Body of pancreas (tissue), 4 donors: ENCODE measurements at places on chromosomes 5 and 9. TPM values are rescaled to one million over a fixed set of nuclear protein-coding genes. Genes with fewer than 3 reads are reported as not detected.

DNA sequence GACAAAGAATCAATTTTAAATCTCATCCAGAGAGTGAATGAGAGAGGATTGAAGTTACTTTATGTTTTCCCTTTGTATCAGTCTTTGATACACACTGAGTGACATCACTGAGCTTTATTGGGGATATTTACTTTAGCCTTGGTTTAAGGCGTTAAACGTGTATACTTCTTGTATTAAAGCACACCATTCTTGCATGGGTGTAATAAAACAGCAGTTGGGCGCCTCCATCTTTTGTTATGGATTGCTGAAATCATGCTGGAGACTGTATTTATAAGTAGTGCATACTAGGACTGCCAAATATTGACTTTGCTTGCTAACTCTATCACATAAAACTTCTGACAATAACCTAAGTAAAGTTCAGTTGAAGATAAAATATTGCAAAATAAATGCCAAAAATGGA lies 1755.8 kb upstream of the WWC1 start:
- H3K27me3 ChIP-seq, result no peaks in the 10 kb centered on the region
- no peak overlapping the region for H3K4me3 ChIP-seq
- H3K36me3 ChIP-seq, result no peaks in the 10 kb centered on the region
- H3K27ac ChIP-seq, result no peak overlapping the region
- peaks cover 13% of the 10 kb centered on the region for H3K4me1 ChIP-seq

Gene BNC2
- 0.99 TPM for total RNA-seq

Gene CDKN2AIPNL
- 3.0 TPM for total RNA-seq

DNA sequence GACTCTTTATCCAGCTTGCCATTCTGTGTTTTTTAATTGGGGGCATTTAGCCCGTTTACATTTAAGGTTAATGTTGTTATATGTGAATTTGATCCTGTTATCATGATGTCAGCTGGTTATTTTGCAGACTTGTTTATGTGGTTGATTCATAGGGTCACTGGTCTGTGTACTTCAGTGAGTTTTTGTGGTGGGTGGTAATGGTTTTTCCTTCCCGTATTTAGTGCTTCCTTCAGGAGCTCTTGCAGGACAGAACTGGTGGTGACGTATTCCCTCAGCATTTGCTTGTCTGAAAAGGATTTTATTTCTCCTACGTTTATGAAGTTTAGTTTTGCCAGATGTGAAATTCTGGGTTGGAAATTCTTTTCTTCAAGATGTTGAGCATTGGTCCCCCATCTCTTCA lies 381.1 kb downstream of the MAN2A1 start:
- no peaks in the 10 kb centered on the region for H3K36me3 ChIP-seq
- no peak for DNase-seq
- H3K27me3 ChIP-seq, result no peaks in the 10 kb centered on the region
- H3K4me3 ChIP-seq, result no peak overlapping the region
- H3K4me1 ChIP-seq, result no peaks in the 10 kb centered on the region
